Activated CD4-positive, CD25-positive, alpha-beta regulatory T cell (primary cell): ENCODE measurements at places on chromosomes 2 and 18.

GRCh38 chr2:25347846-25348245 is 6.1 kb upstream of the DNMT3A start:
- no peak for DNase-seq

GRCh38 chr2:187574969-187575750 is 20.9 kb upstream of the TFPI start:
- DNase-seq: no peak

GRCh38 chr2:157792335-157793052 is 83.6 kb downstream of the ACVR1 start:
- DNase-seq: no peak

- DNase-seq: no peak
Observed at GRCh38 chr18:34660572-34660971, 49.5 kb upstream of the DTNA start.

DNA sequence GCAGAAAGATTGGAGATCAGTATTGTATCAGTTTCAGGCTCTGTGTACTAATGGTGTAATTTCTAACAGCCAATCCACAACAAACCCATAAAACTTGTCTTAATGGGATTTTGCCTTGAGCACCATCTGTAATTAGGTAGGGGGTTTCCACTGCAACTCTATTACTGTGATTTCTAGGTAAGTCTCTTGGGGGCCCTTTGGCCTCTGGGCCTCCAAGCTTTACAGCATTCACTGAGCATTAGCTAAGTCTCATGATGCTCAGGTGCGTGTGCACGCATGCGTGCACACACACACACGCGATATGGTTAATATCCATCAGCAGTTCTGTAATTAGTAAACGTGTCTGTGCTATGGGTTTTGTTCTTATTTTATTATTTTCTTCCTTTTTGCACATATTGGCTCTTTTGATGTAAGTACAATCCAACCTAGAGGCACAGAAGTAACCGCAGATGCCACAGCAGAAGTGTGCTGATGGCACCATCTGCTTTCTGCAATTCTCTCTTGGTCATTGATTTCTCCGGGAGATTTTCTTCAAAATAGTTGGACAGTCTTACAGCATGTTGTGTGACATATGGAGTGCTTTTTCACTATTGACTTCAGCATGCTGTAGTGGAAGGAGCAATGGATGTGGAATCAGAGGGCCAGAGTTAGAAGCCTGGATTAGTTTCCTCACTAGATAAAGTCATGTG is 592.0 kb downstream of the LRRTM4 start:
- no peak for DNase-seq
